Stimulated activated CD4-positive, alpha-beta T cell treated with anti-CD3 and anti-CD28 coated beads, Interleukin-12 subunit alpha, Interleukin-12 subunit beta, amount 100 ng/mL, for 4 hours (primary cell): ENCODE measurements at places on chromosomes 2 and 18.

DNA sequence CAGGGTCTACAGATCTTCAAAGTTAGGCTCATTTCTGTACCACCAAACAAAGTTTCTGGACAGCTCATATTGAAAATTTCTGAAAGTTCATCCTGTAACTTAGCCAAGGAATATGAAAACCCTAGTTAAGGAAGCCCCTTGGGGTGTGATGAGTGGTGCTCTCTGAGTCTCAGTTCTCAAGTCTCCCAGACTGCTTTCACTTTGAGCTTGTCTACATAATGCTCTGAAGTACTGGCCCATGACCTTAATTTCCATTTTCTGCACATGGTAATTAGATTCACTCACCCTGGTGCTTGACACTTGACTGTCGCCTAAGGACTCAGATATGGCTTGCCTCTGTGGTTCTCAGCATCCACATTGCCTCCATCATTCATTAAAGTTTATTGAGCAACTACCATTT is 51.7 kb upstream of the SATB2 start:
- no peak for DNase-seq

DNA sequence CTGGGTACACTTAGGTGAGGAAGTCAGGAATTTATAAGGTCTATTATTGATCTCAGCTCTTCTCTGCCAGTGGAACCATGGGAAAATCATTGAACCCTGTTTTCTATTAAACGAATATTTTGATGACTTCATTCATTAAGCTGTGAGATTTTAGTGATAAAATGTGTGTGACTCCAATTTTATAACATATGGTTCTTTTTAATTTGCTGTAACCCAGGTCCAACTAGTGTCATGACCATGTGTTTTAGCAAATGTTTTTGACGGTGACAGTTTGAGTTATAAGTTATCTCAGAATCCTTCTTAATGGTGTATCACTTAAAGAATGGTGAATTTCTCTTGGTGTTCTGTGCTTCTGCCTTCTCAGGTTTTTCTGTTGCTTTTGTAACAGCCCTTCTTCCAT is 213.1 kb downstream of the MCFD2 start:
- no peak for DNase-seq

DNA sequence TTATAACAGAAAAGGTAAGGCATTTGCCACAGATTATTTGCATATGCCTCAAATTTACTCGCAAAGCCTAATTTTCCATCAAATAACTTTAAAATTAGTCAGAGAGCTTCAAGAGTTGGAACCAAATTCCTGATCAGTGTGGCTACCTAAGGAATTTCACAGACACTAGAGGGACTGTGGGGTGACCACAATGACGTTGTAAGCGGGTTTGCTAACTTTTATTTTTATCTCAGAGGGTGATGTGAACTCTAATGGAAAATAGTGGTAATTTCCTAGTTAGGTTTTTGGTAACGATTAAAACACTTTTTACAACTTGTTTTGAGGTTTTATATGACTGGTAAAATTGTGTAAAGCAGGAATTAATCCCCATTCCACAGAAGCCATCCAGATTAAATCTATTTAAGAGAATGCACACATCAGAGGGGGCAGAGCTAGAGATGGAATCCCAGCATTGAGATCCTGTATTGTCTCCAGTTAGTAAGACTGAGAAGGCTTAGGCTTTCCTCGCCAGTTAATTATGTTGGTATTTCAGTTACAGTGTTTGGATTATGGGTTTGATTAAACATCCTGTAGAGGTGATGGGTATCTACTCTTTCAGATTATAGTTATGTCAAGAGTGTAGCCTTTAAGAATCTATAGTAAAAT is 129.0 kb downstream of the GPD2 start:
- DNase-seq = no peak

- no peak for DNase-seq
Measured at GRCh38 chr18:3604498-3605408, 154.8 kb downstream of the TGIF1 start.

DNA sequence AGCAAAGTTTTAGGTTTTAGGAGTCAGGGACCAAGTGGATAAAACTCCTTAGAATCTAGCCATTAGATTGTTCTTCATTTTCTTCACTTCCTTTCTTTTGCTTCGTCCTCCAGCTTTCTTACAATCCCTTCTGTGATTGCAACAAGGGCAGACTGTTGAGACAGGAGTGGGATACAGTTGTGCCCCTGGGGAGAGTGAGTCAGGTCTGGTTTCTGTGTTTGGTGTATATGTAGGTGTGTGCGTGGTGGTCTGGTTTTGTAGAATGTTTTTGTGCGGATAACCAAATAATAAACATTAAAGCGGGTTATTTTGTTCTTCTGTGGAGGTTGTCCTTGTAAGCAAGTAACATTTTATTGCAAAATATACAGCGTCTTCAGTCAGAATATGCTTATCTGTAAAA is 7.3 kb downstream of the INSIG2 start:
- DNase-seq = no peak

- DNase-seq = no peak
Measured at GRCh38 chr2:65715323-65715722, 282.9 kb upstream of the SPRED2 start.

DNA sequence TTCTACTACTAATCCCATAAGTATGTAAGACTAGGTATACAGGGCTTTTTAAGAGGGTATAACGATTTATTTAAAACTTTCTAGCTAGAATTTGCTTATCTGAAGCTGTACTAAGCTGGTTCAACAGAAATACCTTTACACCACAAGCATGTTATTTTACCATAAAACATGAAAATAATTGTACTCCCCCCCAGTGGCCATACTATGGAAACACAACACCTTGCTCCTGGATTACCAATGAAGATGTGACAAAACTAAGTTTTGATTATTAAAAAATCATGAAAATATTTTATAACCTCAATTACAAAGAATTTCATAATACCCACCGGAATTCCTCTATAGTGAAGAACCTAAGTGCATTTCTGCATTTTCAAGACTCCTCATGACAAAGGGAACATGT is 27.3 kb downstream of the LPIN2 start:
- DNase-seq = no peak

GRCh38 chr18:62637403-62637802 is 77.9 kb upstream of the PHLPP1 start:
- no peak for DNase-seq

DNA sequence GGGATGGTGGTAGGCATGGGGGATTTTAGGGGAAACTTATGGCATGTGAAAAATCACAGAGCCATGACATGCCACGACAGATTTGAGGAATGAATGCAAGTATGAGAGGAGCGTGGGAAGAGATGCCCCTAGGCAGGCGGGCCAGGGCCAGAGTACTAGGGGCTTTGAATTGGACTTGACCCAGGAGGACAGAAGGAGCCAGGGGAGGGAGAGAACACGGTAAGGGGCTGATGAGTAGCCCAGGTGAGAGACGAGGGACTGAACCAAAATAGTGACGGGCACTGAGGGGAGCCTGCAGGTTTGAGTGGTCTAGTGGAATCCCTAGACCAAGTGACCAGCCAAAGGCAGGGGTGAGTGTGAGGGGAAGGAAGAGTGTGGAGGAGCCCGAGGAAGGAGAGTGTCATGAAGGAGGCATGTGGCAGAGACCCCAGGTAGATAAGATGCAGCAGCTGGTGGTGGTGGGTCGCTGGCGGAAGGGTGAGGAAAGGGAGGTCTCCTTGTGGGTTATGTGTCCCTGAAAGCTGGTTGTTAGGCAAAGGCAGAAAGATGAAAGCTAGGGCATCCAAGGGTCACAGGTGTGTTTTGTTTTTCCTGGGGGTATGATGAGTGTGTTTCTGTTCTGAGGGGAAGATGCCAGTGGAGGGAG is 48.7 kb downstream of the ZBTB7C start:
- DNase-seq = no peak

DNA sequence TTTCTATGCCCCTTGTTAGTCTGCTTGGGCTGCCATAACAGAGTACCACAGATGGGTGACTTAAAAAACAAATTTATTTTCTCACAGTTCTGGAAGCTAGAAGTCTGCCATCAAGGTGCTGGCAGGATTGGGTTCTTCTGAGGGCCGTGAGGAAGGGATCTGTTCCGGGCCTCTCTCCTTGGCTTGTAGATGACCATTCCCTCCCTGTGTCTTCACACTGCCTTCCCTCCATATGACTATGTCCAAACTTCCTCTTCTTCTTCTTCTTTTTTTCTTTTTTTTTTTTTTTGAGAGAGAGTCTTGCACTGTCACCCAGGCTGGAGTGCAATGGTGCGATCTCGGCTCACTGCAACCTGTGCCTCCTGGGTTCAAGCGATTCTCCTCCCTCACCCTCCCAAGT is 13.1 kb upstream of the CCNYL1 start:
- DNase-seq = no peak

- DNase-seq = no peak
Measured at GRCh38 chr18:13268158-13269012, 49.8 kb downstream of the LDLRAD4 start.

DNA sequence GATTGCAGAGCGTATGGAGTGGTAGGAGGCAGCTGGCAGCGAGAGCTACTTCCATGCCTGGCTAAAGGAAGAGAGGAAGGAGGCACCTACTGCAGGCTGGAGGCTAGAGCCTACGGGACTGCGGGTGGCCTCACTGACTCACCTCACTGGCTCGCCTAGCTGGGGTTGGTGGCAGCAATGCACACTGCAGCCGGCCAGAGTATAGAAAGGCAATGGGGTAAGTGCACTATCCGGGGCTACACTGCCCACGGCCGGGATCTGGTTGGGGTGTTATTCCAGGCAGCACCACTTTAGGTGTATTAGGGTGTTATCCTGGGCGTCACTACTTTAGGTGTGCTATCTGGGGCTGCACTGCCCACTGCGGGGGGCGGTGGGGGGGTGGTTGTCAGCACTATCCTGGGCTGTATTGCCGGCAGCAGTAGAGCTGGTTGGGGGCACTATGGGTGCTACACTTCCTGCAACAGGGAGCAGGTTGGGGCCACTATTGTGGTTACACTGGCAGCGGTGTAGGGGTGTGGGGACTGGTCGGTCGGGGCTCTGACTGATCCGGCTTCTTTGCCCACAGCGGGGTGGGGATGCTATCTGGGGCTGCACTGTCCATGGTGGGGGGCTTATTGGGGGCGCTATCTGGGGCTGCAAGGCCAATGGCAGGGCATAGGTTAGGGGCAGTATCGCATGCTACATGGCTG is 33.3 kb upstream of the ANKRD62 start:
- no peak for DNase-seq

DNA sequence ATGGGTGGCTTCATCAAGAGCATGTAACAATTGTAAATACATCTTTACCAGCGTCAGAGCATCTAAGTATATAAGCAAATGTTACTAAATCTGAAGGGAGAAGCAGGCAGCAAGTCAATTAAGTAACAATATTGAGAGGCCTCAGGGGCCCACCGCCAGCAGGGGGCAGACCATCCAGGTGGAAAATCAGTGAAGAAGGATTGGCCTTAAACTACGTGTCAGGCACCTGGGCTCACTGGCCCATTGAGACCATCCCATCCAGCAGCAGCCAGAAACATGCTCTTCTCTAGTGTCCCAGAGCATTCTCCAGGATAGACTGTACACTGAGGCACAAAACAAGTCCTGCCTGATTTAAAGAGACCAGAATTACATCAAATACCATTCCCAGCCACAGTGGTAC is 96.2 kb upstream of the SNTG2 start:
- peak; percentile 12 for DNase-seq

GRCh38 chr2:140929849-140930248 is 1201.0 kb downstream of the LRP1B start:
- no peak for DNase-seq

DNA sequence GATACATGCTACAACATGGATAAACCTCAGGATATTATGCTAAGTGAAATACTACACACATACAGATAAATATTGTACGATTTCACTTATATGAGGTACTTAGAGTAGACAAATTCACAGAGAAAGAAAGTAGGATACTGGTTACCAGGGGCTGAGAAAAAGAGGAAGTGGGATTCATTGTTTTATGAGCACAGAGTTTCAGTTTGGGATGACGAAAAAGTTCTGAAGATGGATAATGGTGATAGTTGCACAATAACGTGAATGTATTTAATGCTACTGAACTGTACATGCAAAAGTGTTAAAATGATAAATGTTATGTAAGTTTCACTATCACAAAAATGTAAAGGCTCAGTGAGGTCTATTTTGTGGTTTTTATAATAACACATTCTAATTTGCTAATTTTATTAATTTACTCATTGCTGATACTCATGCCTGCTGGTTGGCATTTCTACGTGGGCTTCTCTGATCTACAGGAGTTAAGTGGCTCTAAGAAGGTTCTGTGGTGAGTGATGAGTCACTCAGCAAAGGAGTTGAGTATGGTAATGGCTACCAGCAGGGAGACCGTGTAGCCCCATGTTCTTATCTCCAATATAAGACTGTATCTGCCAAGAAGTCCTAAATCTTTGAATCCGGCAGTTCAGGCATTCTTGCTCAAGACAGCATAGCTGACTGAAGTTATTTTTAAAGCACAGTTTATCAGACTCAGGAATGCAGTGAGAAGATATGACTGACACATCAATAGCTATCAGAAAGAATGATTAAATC is 41.1 kb downstream of the UPP2 start:
- DNase-seq = no peak

- DNase-seq = no peak
Measured at GRCh38 chr2:162379719-162380580, 36.0 kb downstream of the GCA start.

- DNase-seq = no peak
Measured at GRCh38 chr2:230696670-230697069, 16.0 kb upstream of the CAB39 start.

GRCh38 chr2:65504201-65504600 is 71.8 kb upstream of the SPRED2 start:
- DNase-seq = no peak

- no peak for DNase-seq
Measured at GRCh38 chr18:51614033-51614432, 416.6 kb upstream of the MEX3C start.
